ENCODE measurements at places on chromosomes 3 and 15.
A peak's percentile ranks its signal among the peaks of the same experiment; 100 is the strongest.

- no peak for DNase-seq
Observed at GRCh38 chr3:156040041-156040440, 80.3 kb upstream of the KCNAB1 start.

DNA sequence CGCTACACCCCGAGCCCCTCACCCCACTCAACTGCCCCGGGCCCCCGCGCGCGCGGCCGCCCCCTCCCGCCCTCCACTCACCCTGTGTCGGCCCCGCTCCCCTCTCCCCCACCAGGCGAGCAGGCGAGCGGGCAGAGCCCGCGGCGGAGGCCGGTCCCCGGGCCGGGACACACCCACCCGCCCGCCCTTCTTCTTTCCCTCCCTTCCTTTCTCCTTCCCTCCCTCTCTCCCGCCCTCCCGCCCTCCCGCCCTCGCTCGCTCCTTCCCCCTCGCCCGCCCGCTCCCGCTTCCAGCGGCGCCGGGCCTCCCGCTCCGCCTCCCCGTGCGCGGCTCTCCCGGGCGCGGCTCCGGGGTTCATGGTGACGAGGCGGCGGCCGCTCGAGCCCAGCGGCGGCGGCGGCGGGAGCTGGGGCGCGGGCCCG, at the start of gene CTDSPL:
TSS of gene CTDSPL (plus strand) at position 261 of the 422 bp plus-strand sequence. CDS start 320 bp downstream, outside the sequence.
- DNase-seq, result peak; percentile 42

- no peak for DNase-seq
Observed at GRCh38 chr3:52227766-52228165, 2.3 kb upstream of the TLR9 start.

GRCh38 chr15:71939981-71940588, 129.7 kb downstream of the NR2E3 start:
- no peak for DNase-seq

GRCh38 chr15:81221449-81221848, 24.8 kb downstream of the IL16 start:
- peak; percentile 40 for DNase-seq

DNA sequence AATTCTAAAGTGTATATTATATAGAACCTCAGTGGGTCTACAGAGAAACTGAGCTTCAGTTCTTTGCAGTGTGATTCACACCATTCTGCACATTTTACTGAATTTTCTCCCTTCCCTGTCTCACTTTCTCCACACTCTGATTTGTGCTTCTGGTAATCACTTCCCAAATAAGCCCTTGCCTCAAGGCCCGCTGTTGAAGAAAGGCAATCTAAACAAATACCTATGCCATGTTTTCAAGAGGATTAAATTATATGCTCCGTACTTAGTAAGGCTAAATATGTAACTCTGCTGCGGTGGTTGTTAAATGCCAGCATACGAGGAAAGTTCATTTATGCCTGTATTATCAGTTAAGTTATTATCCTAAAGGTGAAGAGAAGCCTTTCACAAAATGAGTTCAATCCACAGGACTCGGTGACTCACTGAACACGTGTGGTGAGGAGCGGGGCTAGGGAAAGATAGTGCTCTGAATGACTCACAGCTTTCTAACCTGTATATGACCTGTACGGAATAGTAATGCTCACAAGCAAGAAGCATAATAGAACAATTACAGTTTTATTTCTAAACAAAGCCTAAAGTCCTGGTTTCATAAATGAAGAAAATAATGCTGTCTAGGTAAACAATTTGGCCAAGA, 25.1 kb downstream of the CNTN6 start:
- DNase-seq, result peak; percentile 59

DNA sequence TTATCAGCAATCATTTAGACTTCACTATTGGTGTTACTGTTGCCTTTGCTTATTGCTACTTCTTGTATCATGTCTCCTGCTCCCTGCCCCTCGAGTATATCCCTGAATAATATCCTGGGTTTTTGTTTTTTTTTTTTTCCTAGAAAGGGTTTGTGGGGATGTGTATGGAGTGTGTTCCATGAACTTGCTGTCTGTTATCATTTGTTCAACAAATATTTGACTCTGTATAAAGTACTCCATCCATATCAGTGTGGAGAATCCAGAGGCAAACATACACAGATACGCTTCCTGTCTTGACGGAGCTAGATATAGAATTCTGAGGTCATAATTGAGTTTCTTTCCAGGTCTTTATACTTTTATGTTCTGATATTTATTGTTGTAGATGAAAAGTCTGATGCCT, 31.8 kb upstream of the GOLGA6L9 start:
- DNase-seq, result no peak

DNA sequence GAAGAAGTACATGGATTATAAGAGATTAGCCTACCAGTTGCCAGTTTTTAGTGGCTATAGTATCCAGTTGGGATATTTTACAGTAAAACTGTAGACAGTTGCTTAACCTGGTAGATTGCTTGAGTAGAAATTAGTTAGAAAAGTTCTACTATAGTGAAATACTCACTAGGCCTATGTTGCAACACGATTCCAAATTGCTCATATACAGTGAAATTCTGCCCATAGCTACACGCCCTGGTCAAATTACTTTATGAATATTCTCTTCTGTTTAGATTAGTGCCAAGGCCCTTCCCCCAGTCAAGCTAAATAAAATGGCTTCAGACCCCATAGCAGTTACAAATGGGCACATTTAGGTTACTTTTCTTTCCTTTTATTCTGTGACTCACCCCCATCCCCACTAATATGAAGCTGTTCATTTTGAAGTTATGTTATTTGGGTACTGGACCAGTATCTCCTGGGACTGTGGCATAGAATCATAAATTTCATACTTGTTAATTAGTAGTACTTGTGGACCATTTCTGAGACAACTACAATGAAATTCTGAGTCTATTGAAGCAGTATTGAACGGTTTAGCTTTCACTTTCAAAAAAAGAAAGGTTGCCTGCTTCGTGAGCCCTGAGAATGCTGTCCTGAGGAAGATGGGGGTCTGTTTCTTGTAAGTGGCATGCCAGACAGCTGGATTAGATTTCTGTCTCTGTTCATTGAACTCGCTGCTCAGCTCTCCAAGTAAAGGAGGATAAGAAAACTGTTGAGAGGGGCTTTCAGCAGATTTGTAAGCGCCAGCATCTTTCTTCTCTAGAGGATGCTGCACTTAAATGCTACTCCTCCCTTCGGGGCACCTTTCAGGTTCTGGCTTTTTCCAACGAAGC, 65.8 kb upstream of the CFAP20DC start:
- DNase-seq, result peak; percentile 14

DNA sequence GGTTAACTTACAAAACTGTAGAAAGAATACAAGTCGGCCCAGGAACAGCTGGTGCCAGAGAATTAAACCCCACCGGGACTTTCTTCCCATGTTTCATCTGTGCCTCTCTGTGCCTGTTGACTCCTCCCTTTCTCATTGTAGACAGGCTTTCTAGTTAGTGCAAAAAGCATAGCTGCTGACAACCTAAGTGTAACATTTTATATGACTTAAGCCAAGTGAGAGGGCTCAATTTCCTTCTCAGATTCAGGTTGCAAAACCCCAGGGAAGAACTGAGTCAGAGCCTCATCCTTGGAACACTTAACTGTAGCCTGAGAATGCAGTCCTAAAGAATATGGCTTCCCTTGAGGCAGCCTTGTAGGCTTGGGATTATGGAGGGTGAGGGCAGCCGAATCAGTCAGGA, 302.5 kb upstream of the AZI2 start:
- peak; percentile 65 for DNase-seq

DNA sequence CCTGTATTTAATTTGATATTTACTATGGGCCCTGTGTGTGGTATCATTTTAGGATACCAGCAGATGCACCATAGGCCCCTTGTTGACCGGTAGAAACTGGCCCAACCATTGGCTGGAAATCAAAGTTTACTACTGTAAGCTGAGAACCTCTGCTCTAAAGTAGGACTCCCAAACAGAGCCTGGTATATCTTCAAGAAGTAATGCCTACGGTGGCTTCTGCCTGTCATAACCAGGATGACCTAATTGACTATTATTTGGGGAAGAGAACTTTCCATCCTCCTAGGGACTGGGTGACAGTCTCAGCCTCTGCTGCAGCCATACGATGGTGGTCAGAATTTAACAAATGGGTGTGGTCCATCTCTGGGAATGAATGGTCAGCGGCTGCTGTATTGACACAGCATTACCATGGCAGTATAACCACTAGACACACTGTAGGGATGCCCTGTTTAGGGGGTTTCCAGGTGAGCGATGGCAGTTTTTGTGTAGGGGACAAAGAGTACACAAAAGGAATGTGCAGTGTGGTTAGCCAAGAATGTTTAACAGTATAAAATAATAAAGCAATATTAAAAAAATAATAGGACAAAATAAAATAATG, 37.3 kb downstream of the RARB start:
- DNase-seq, result no peak

GRCh38 chr15:68580883-68581155, 2.0 kb downstream of the CORO2B start:
- DNase-seq, result no peak

DNA sequence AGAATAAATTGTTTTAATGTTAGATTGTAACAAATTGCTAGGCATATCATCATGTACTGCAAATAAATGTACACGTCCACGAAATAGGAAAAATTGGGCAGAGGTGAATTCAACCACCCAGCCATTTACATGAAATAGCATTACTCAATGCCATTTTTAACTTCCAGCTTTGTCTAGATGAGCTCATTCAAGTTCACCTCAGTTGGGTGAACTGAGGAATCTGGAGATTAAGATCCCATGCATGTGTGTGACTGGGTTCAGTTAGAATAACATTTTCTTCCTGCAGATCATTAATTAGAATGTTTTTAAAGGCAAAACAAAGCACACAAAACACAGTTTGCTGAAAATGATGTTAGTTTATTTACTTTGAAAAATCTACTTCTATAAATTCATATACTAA, 767.8 kb upstream of the GOLIM4 start:
- no peak for DNase-seq

DNA sequence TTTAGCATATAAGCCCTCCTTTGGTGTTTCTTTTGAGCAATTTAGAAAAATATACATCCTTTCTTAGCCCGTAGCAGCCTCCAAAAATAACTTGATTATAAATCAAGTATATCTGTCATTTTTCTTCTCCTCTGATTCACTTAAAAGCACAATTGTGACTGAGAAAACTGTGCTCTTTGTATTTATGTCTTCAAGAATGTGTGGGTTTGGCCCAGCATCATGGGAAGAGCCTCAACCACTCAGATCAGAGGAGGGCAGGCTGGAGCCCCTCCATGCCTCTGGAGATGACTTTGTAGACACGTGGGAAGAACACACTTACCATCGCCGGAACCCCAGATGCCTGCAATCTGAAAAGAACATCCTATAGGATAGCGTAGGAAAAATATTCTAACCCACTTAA, 123.8 kb upstream of the FEZF2 start:
- DNase-seq, result no peak

- peak; percentile 64 for DNase-seq
Observed at GRCh38 chr3:81764665-81765064, 3.2 kb upstream of the GBE1 start.

DNA sequence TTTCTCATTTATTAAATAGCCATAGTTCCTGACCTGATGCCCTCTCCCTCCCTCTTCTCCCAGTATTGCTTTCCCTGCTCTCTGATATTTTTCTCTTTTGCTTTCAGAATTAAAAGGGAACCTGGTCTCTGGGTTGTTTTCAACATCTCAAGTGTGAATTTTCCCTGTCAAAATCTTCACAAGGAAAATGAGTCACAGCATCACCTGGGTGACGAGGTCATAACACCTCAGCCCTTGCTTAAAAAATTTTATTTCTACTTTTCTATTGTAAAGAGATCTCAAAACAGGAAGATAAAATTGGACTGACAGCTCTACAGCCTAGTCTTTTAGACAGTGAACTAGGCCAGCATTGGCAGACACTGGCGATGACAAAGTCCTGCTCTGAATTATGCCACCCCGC, 40.1 kb downstream of the GAP43 start:
- DNase-seq, result no peak

DNA sequence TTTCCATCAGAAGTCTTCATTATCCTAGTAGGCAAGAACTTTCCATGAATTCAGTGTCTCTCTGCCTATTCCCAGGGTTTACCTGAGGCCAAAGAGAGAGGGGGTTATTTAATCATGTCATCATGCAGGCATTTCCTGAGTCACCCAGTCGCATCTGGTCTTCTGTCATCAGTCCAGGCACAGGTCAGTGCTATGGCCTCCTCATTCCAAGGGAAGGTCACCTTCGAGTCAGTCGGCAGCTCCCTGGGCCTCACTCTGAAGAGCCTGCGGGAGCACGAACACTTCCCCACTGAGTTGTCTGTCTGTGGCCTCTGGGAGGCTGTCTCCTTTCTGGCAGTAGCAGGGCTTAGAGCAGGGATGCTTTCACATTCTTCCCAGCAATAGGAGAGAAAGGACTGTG, 26.2 kb upstream of the LRTM1 start:
- DNase-seq, result peak; percentile 85

- DNase-seq, result no peak
Observed at GRCh38 chr3:76369170-76369569, 583.8 kb upstream of the ZNF717 start.

DNA sequence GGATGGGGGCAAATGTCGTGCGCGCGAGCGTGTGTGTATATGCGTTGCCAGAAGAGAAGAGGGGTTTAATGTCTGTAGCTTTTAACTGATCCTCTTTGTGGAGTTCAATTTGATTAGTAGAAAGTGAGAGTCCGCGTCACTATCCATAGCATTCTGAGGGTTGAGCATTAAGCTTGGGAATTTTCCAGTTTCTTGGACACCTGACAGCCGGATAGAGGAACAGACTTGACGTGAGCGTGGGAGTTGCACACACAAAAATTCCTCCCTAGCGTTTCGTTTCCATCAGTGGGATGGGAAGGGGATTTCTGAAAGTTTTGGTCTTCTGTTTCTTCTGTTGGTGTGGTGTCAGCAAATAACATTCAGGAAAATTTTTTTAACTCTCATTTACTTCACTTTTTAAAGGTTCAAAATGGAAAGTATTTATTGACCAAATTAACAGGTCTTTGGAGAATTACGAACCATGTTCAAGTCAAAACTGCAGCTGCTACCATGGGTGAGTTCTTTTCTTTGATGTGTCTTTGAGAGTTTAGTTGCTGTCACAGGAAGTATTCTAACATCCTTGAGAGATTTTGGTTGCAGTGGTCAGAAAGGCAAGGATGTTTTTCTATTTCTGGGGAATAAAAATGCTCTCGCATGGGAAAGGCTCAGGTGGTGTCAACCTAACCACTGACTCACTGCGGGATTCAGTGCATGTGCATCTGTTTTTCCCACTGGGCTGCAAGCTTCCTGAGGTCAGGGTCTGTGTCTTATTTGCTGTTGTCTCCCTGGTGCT, 841 bp downstream of the POGLUT1 start:
- DNase-seq, result peak; percentile 36

- DNase-seq, result no peak
Observed at GRCh38 chr3:13072239-13072599, 1.0 kb downstream of the IQSEC1 start.

- DNase-seq, result no peak
Observed at GRCh38 chr3:182533394-182533793, 259.9 kb upstream of the ATP11B start.

DNA sequence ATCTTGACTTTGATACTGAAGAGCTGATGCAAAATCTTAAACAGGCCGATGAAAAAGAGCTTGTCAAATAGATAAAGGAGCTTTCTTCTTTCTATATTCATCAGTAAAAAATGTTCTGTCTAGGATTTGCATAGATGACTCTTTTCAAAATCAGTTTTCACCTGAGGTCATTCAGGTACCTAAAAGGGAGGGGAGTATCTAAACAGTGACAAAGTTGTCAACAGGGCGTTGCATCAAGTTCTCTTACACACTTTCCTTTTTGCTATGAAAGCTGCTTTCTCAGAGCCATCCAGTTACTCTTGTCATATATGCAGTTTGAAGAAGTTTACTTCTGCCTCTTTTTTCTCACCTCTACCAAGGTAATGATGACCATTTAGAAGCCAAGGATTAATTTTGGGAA, 60.0 kb downstream of the AKAP13 start:
- DNase-seq, result no peak

- no peak for DNase-seq
Observed at GRCh38 chr15:77895742-77896141, 181.8 kb downstream of the TBC1D2B start.
